ENCODE measurements at places on chromosomes 16 and 17. TPM values are rescaled to one million over a fixed set of nuclear protein-coding genes. Genes with fewer than 3 reads are reported as not detected.

KRTAP9-4 gene
- not detected for total RNA-seq

FBXW10B gene
- total RNA-seq = not detected

SMIM22 gene
- total RNA-seq = not detected

CACNG5 gene
- total RNA-seq = not detected

ALOXE3 gene
- total RNA-seq = not detected

DOC2B gene
- 6.3 TPM for total RNA-seq

CES4A gene
- total RNA-seq = 3.5 TPM

SLC5A2 gene
- not detected for total RNA-seq

MSLN gene
- total RNA-seq = not detected

CFAP97D1 gene
- total RNA-seq = not detected

GRCh38 chr17:41734949-41735313 is 488 bp upstream of the HAP1 start:
- no peak overlapping the region for H3K27ac ChIP-seq
- peaks cover 29% of the 10 kb centered on the region for H3K27me3 ChIP-seq
- DNase-seq = no peak
- H3K36me3 ChIP-seq = no peaks in the 10 kb centered on the region
- H3K4me3 ChIP-seq = peak overlapping the region; percentile 47

- H3K27me3 ChIP-seq = no peaks in the 10 kb centered on the region
- no peak for DNase-seq
- H3K4me1 ChIP-seq = peaks cover 63% of the 10 kb centered on the region
- no peaks in the 10 kb centered on the region for H3K36me3 ChIP-seq
- no peak overlapping the region for H3K27ac ChIP-seq
Measured at GRCh38 chr17:77459018-77459755, 318.4 kb downstream of the SEC14L1 start.

DNA sequence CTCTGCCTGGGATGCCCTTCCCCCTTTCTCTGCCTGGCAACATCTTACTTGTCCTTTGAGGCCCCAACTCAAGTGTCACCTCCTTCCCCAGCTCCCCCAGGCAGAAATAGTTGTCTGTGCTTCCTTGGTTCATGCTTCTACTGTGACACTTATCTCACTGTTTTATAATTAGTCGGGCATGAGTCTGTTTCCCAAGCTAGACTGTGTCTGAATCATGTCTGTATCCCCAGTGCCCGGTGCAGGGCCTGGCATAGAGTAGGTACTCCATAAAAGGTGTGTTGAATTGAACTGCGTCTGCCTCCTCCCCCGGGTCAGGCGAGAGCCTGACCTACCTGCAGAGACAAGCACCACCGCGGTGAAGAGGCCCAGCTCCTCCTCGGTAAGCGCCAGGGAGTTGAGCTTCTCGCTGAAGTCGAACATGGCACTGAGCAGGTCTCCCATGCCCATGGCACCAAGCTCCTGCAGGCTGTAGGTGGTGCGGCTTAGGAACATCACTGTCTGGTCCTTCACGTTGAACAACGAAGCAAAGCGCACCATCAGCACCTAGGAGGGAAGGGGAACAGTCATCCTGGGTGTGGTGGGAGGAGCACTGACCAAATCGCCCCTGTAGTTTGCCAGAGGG is 6.7 kb downstream of the NR1D1 start:
- H3K4me1 ChIP-seq = peaks cover 70% of the 10 kb centered on the region
- H3K27ac ChIP-seq = peak overlapping the region; percentile 93

GRCh38 chr17:10036511-10037061 is 131.5 kb upstream of the RCVRN start:
- peak; percentile 81 for DNase-seq
- H3K36me3 ChIP-seq = no peaks in the 10 kb centered on the region
- no peaks in the 10 kb centered on the region for H3K27me3 ChIP-seq
- H3K4me1 ChIP-seq = peaks cover 24% of the 10 kb centered on the region
- peak overlapping the region; percentile 51 for H3K4me3 ChIP-seq

DNA sequence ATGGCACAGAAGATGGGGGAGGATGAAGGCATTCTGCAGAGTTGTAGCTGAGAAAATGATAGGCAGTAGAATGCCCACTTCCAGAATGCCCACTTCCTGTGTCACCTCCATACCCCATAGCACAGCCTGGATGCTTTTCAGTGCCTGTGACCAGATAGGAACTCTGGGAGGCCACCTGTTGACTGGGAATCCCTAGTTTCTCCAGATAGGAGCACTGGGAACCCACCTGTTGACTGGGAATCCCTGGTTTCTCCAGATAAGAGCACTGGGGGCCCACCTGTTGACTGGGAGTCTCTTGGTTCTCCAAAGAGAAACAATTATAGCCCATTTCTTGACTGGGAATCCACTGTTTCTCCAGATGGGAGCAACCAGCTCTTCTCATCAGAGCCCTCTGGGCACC is 11.6 kb downstream of the CPHXL start:
- H3K27ac ChIP-seq = no peak overlapping the region
- H3K27me3 ChIP-seq = no peaks in the 10 kb centered on the region
- DNase-seq = no peak

DNA sequence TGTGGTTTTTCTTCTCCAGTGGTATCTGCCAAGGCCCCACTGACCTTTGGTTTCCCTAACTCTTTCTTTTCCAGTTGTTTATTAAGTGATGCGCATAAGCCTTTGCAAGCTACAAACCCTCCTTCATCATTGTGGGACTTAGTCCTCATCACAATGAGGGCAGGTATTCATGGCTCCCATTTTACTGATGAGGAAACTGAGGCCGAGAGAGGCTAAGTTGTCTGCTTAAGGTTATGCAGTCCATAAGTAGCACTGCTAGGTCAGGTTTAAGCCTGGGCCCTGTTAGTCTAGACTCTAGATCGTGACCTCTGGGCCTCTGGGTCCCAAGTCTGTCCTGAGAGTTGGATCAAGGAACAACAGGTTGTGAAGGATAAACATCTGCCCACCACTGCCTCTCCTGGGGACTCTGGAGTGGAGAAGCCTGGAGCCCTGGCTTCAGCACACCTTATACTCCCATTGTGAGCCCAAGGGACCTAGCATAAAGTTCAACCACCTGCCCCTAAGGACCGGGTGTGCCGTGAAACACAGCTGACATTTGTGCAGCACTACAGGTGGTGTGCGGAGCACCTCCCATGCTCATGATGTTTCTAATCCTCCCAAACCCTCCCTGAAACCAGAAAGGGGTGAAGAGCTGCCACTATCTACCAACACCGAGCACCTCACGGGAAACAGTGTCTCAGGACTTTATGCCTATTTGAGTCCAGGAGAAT is 5.2 kb upstream of the KCNH6 start:
- H3K4me1 ChIP-seq = no peaks in the 10 kb centered on the region
- H3K36me3 ChIP-seq = no peaks in the 10 kb centered on the region
- H3K27me3 ChIP-seq = no peaks in the 10 kb centered on the region
- no peak for DNase-seq
- no peak overlapping the region for H3K4me3 ChIP-seq

- no peaks in the 10 kb centered on the region for H3K27me3 ChIP-seq
- H3K4me1 ChIP-seq = peaks cover 70% of the 10 kb centered on the region
- DNase-seq = peak; percentile 81
- H3K36me3 ChIP-seq = no peaks in the 10 kb centered on the region
Measured at GRCh38 chr17:2181206-2181896, 122.2 kb downstream of the SMG6 start.

- H3K27me3 ChIP-seq = no peaks in the 10 kb centered on the region
- no peaks in the 10 kb centered on the region for H3K36me3 ChIP-seq
- H3K27ac ChIP-seq = peak overlapping the region; percentile 63
- H3K4me3 ChIP-seq = no peak overlapping the region
Measured at GRCh38 chr17:83199500-83200201, 120.2 kb downstream of the METRNL start.

GRCh38 chr17:8155996-8156245 is 3.7 kb upstream of the PER1 start:
- peak overlapping the region; percentile 100 for H3K27ac ChIP-seq
- DNase-seq = peak; percentile 49
- peaks cover 79% of the 10 kb centered on the region for H3K4me1 ChIP-seq
- H3K27me3 ChIP-seq = no peaks in the 10 kb centered on the region
